ENCODE measurements at places on chromosomes 1 and 21.

GRCh38 chr1:54547601-54548388, at the start of gene ACOT11:
Gene ACOT11, plus strand, starts transcription at chr1:54548228. Its CDS starts 82 bp downstream, at chr1:54548310.
- DNase-seq: no peak

DNA sequence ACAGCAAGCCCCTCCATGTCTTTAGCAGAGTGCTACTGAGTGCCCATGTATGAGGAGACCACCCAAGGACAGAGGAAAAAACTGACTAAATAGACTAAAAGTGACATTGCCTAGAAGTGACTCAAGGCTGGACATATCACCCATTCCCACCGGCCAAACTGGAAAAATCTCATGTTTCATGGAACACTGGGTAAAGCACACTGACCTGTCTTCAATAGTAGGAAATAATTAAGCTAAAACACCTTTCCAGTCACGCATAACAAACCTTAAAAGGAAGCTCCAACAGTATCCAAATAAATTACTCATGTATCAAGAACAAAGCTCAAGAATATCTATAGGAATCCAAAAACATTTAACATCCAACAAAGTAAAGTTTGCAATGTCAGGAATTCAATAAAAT, 120.4 kb downstream of the SNX7 start:
- no peak for DNase-seq

- no peak for DNase-seq
These were observed 387.4 kb upstream of the PKN2 start for GRCh38 chr1:88296642-88297041.

DNA sequence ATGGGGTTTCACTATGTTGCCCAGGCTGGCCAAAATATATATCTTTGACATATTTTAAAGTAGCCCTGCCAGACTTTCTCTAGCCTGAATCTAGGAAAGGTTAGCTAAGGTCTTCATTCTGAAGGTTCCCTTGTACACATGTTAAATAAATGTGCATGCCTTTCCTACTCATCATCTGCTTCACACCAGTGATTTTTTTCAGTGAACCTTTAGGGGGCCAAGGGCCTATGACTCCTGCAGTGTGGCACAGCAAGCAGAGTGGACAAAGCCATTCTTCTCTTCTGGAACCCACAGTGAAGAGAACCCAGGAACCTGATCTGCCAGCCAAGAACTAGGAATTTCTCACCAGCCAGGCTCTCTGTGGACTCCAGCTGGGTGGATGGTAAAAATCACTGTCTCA, 22.9 kb downstream of the CBR1 start:
- DNase-seq: no peak

- no peak for DNase-seq
These were observed 8.0 kb upstream of the GUCA2A start for GRCh38 chr1:42172381-42173133.

GRCh38 chr1:10980094-10980577, 32.3 kb upstream of the TARDBP start:
- no peak for DNase-seq

DNA sequence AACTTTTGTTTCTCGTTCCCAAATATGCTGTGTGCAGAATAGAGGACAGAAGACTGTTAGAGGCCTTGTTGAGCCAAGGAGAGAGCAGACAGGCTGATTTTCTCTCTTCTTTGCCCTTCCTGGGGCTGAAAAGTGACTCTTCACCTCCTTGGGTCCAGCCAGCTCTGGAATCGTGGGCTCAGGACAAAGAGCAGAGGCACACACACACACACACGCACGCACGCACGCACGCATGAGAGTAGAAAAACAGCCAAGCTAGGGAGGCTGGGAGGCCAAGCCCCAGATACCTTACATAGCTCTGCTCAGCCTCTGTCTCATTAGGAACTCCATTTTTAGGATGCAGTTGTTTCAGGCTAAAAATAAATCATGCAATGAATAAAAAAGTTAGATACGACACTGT, at the start of gene CASQ2:
CASQ2 (minus strand) TSS at position 166 of the 400 bp plus-strand sequence. CDS start 173 bp downstream, outside the sequence.
- DNase-seq: no peak

- no peak for DNase-seq
These were observed 33.4 kb downstream of the CYP2J2 start for GRCh38 chr1:59892841-59893811.

GRCh38 chr1:203267912-203268311, 37.4 kb upstream of the BTG2 start:
- DNase-seq: no peak

- DNase-seq: no peak
These were observed 33.8 kb upstream of the FCRL3 start for GRCh38 chr1:157734321-157734720.

GRCh38 chr1:15703562-15703961, 19.4 kb downstream of the PLEKHM2 start:
- DNase-seq: no peak

DNA sequence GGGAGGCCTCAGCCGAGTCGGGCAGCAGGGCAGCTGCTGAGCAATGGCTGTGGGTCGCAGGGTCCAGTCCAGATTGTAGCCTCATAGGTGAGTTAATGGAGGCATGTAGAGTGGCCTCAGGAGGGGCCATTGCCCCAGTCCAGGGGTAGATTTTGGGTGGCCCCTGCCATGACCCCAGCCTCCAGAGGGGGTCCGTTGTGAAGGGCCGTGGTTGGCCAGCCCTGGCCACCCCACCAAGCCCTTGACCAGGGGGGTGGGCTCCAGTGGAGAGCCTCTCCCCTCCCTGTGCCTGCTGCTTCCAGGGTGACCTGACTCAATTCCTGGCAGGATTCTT, 26.1 kb downstream of the TRPM2 start:
- no peak for DNase-seq

- DNase-seq: no peak
These were observed 3.7 kb downstream of the CEP350 start for GRCh38 chr1:179958359-179958758.

GRCh38 chr1:35287807-35288640, 19.5 kb downstream of the ZMYM4 start:
- no peak for DNase-seq

DNA sequence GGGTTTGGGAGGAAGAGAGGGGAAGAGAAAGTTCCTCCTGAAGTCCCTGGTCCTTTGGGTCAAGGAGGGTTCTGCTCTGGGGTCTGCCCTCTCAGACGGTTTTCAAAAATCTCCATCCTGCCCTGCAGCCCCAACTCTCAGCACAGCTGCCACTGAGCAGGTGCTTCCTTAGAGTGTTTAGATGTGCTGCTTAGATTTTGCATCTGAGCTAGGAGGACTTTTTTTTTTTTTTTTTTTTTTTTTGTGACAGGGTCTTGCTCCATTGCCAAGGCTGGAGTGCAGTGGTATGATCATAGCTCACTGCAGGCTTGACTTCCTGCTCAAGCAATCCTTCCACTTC, 324.9 kb upstream of the POU3F1 start:
- DNase-seq: no peak

DNA sequence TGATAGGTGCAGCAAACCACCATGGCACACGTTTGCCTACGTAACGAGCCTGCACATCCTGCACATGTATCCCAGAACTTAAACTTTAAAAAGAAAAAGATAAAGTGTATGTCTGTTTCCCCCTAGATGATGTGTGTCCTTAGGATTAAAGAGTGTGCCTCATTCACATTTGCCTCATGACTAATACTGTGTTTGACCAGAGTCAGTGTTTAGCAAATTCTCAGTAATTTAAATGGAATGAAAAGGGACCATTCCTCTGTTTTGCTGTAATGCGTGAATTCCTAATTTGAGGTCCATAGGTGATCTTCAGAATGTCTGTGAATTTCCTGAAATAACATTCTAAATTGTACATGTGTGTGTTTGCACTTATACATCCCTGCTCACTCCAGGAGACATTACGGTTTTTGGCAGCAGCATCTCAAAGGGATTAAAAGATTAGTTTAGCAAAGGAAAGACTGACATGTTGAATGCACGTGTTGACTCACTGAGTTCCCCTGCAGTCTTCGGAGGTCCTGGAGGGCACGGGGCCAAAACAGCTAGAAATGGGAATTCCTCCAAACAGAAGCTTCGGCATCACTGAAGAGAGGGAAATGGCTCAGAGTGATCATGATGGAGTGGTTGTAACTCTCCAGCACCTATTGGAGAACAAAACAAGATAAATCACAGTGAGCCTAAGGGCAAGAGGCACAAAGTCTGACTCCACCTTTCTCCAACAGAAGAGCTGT, 19.1 kb upstream of the SLC35F3 start:
- DNase-seq: no peak

GRCh38 chr1:25117233-25117823, 115.0 kb downstream of the SYF2 start:
- DNase-seq: no peak

- no peak for DNase-seq
These were observed 35.4 kb downstream of the OR2C3 start for GRCh38 chr1:247500865-247501264.

DNA sequence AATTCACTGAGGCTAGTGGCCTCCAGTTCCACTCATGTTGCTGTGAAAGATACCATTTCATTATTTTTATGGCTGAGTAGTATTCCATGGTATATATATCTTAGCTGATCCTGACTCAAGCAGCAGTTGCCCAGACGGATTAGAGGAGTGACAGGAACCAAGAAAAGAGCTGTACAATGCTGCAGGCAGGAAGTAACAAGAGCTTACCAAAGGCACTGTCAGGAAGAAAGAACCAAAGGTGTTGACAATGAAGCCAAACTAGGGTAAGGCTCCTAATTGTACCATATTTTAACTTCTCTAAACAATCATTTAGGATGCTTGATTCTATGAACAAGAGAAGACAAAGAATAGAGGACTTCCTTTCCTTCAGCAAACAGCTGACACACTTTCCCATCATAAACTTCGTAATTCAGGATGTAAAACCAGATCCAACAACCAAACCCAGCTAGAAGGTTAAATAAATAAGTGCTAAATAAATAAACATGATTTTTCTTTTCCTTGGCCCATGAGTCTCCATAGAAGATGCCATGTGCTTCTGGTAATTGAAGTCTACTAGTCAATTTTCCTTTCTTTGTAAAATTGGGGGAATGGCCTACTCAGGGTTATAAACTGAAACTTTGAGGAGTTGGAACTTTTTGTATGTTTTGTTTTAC, 248.2 kb upstream of the SGIP1 start:
- no peak for DNase-seq
